ENCODE measurements at places on chromosomes 3 and 15.

DNA sequence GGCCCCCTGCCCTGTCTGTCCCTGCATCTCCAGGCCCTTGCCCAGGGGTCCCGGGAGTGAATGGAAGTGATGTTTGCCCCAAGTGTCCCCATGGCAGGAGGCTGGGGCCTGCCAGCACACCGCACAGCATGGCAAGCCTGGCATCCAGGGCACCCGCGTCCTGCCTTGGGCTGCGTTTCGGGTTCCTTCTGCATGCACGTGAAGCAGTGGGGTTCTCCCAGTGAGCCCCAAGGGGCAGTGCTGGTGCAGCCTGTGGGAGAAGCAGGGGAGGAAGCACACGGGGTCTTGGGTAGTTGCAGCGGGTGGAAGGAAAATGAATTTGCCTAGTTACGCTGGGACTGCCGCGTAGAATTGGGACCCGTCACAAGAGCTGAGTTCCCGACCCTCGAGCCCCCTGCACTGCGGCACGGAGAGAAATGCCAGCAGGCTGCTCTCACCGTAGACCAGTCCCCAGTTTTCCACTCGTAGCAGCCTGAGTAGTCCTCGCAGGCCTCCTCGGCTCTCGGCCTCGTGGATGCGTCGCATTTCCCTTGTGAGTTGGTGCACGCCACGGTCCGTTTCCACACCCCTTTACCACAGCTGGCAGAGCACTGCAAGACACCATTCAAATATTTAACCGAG is 259.5 kb upstream of the LYSMD4 start:
- DNase-seq, result no peak

GRCh38 chr15:99105514-99106341 is 848 bp downstream of the SYNM start:
- no peak for DNase-seq

- DNase-seq, result no peak
Observed at GRCh38 chr15:93983526-93983925, 247.8 kb upstream of the MCTP2 start.

- no peak for DNase-seq
Observed at GRCh38 chr3:130117933-130118332, 36.3 kb downstream of the ALG1L2 start.

DNA sequence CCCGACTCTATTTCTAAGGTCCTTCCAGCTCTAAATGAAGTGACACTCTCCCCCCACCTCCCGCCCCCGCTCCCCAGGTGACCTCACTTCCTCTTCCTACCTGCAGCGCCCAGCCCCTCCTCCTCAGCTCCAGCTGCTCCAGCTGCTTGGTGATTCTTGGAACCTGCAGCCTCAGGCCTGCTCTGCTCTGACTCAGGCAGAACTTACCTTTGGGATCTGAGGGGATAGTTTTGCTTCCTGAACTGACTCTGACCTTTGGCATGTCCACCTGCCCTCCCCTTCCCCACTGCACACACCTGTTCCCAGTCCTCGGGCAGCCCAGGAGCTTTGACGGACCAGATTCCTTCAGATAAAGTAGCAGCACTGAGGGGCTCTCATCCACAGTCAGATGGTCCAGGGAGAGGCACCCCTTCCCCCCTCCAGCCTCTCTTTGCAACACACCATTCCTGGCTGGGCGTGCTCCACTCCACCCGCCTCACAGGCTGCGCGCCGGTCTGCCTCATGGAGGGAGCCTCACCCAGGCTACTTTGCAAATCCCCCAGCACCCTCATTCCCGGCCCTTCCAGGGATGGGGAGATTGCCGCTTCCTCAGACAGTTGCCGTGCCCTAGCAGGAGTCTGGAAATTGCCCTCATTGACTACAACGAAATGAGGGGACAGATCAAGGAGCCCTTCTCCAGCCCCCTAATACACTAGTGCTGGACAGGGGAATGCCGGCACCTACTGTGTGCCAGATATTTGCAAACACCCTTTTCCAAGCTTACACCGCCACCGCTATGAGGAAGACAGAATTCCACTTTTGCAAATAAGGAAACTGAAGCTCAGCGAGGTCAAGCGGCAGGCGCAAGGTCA is 692 bp upstream of the C15orf39 start:
- no peak for DNase-seq

- DNase-seq, result no peak
Observed at GRCh38 chr3:4417449-4417848, 49.6 kb downstream of the SUMF1 start.

GRCh38 chr3:146466604-146467003 is 2.8 kb downstream of the PLSCR2 start:
- no peak for DNase-seq

DNA sequence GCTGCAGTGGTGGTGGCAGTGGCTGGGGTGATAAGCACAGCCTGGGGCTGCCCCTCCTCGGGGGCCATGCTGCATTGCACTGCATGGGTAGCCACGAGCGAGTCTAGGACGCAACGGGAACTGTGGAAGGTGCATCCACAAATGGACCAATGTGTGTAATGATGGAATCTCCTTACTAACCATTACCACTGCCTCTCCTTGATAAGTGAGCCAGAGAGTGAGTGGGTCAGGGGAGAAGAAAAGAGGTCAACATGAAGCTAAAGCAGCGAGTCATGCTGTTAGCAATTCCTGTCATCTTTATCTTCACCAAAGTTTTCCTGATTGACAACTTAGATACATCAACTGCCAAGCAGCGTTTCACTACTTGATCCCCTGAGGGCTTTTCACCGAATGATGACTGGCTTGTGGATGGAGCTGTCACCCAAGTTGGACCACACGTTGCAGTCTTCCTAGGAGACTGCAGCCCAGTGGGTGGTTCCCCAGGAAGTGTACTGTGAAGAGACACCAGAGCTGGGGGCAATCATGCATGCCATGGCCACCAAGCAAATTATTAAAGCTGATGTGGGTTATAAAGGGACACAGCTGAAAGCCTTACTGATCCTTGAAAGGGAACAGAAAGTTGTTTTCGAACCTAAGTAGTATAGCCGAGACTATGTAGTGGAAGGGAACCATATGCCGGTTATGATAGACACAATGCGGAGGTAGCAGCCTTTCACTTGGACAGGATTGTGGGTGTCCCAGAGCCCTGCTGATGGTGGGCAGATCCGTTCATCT is 20.6 kb downstream of the SAMD7 start:
- no peak for DNase-seq

Measured in activated CD8-positive, alpha-beta memory T cell treated with anti-CD3 and anti-CD28 coated beads for 1 hour (primary cell).